Small intestine (tissue), 16 donors: ENCODE measurements at places on chromosomes 2 and 18. TPM values are rescaled to one million over a fixed set of nuclear protein-coding genes. Genes with fewer than 3 reads are reported as not detected.
A peak's percentile ranks its signal among the peaks of the same experiment; 100 is the strongest.

GRCh38 chr2:118464046-118464445, 375.8 kb downstream of the INSIG2 start:
- no peaks in the 10 kb centered on the region for H3K27me3 ChIP-seq
- DNase-seq, result no peak
- no peaks in the 10 kb centered on the region for H3K4me1 ChIP-seq
- no peaks in the 10 kb centered on the region for H3K36me3 ChIP-seq
- no peak overlapping the region for H3K4me3 ChIP-seq

- no peak overlapping the region for H3K4me3 ChIP-seq
- no peaks in the 10 kb centered on the region for H3K27me3 ChIP-seq
- H3K36me3 ChIP-seq, result no peaks in the 10 kb centered on the region
- no peak for DNase-seq
- no peaks in the 10 kb centered on the region for H3K4me1 ChIP-seq
These were observed 748.6 kb downstream of the ERBB4 start for GRCh38 chr2:211789982-211790381.

DNA sequence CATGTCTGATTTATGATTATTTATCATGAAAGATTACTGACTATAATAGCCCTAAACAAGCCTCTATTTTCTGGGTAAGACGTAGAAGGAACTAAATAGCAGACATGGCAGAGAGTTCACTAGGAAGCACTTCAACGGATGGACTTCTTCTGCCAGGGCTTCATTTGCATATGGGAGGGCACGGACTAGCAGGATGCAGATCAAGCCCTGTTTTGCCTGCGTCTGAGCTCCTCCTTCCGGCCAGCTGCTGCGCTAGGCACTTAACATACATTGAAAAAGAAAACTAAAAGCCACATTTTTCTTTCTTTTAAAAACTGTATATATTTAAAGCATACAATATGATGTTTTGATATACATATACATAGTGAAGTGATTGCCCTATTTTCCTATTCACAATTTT, 340.0 kb upstream of the MEX3C start:
- no peak overlapping the region for H3K4me3 ChIP-seq
- no peaks in the 10 kb centered on the region for H3K36me3 ChIP-seq
- H3K27ac ChIP-seq, result no peak overlapping the region
- H3K27me3 ChIP-seq, result no peaks in the 10 kb centered on the region
- H3K4me1 ChIP-seq, result no peaks in the 10 kb centered on the region
- peak; percentile 73 for DNase-seq

DNA sequence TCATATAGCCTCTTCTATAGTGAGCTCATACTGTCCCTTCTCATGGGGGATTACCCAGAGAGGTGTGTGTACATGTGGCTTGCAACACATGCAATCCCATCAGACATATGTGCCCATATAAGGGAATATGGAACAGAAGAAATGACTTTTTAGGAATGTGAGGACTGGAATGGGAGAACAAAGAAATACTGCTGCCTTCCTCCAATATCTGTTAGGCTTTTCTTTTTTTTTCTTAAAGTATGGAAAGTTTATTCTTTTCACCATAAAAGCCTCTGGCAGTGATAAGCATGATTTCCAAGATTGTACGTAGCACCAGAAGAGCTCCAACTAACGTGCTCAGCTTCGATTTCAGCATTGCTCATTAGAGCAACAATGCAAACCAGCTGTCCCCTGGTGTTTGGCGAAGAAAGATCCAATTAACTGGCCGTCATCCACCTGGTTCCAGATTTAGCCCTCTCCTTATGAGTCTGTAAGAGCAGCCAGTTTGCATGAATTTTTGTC, 113.6 kb downstream of the ADCYAP1 start:
- H3K36me3 ChIP-seq, result no peaks in the 10 kb centered on the region
- DNase-seq, result no peak
- no peaks in the 10 kb centered on the region for H3K27me3 ChIP-seq
- H3K4me1 ChIP-seq, result no peaks in the 10 kb centered on the region
- H3K27ac ChIP-seq, result no peak overlapping the region

DNA sequence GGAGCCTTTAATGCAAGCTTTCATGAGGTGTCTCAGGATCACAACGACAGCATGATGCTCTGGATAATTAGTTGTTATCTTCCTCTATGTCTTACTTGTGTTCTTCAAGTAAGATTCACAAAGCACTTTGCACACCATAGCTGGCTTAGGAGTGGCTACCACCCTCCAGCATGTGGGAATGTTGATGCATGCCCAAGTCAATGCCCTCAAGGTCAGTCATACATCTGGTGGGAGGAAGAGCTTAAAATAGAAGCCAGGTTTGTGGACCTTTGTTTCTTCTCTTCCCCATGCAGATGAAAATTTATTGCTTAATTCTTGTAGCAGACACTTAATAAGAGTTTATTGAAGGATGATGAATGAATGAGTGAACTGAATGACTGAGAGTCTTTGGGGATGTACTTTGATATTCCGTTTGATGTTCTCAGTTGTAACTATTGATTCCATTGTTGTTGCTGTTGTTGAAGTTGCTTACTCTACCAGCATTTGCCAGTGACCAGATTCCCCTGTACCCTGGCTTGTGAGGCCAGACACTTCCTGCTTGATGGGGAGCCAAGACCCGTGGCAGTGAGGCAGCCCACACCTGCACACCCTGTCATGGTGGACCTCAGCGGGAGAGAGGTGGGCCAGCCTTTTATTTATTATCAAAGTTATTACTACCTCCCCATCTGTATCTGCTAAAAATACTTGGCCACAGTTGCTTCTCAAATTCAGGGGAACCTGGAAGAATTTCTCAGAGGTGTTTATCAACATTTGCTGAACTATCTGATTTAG, 137.8 kb downstream of the LAMA3 start:
- no peak for DNase-seq
- H3K27me3 ChIP-seq, result no peaks in the 10 kb centered on the region
- H3K4me3 ChIP-seq, result no peak overlapping the region
- no peaks in the 10 kb centered on the region for H3K4me1 ChIP-seq
- no peak overlapping the region for H3K27ac ChIP-seq
- no peaks in the 10 kb centered on the region for H3K36me3 ChIP-seq

DNA sequence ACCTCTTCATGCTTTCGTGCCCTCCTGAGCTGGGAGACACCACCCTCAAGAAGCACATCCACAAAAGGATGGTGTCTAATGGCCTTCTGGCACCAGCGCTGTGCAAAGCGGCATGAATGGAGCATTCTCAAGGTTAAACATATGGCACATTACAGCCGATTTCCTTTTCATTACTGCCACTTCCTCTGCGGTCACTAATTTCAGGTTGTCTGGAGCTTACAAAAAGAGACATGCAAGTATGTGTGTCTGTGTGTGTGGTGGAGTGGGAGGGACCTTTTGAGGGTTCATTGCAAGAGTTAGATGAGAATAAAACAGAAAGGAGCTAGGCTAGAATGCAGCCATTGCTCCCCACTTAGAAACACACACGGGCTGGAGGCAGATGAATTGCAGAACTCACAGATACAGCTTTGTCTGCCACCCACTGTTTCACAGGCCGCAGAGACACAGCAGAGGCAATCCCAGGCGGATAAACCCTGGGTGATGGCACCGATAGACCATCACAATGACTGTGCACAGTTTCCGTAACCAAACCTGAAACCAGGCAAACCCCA, 76.0 kb downstream of the TGIF1 start:
- no peak overlapping the region for H3K27ac ChIP-seq
- peak; percentile 39 for DNase-seq
- no peak overlapping the region for H3K4me3 ChIP-seq
- H3K36me3 ChIP-seq, result no peaks in the 10 kb centered on the region

DNA sequence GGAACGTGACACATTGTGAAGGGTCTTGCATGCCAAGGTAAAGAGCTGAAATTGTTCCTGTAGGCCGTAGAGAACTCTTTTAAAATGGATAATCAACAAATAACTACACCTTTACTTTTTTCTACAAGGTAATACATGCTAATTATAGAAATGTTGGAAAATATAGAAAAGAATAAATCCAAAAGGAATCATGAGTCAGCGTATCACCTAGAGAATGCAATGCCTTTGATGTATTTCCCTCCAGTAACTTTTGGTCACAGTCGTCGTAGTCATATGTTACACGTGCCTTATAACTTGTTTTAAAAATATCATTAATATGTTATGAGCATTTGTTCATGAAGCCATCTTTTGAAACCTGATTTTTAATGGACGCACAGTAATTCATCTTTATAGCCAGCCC, 100.6 kb downstream of the LIPG start:
- H3K36me3 ChIP-seq, result no peaks in the 10 kb centered on the region
- DNase-seq, result no peak
- peaks cover 41% of the 10 kb centered on the region for H3K4me1 ChIP-seq
- no peaks in the 10 kb centered on the region for H3K27me3 ChIP-seq
- H3K4me3 ChIP-seq, result no peak overlapping the region
- H3K27ac ChIP-seq, result no peak overlapping the region

- no peak overlapping the region for H3K4me3 ChIP-seq
- H3K27ac ChIP-seq, result no peak overlapping the region
- peaks cover 6% of the 10 kb centered on the region for H3K36me3 ChIP-seq
- peaks cover 9% of the 10 kb centered on the region for H3K4me1 ChIP-seq
- no peaks in the 10 kb centered on the region for H3K27me3 ChIP-seq
These were observed 6.9 kb downstream of the ACTR3 start for GRCh38 chr2:113896791-113897190.

DNA sequence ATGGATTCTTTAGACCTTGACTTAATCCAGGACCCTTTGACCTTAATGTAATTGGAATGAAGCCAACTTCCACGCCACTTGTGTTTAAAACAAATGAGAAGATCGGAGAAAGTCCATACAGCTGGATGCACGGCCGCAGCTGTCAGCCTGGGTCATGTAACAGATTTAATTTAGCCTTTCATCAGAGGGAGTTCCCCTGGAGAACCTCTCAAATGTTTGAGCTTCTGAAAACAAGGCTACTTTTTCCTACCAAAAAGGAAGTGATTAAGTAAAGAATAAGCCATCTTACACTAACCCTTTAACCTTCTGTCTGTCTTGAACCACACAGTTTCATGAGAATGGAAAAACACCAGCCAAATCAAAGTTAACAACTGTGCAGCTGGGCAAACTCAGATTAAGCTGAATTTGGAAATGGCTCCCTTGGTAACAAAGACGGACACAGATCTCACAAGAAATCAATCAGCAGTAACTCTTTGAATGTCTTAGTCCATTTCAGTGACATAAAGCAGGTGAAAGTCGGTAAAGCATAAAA, 103.6 kb downstream of the DOCK10 start:
- peaks cover 4% of the 10 kb centered on the region for H3K4me1 ChIP-seq
- no peak overlapping the region for H3K4me3 ChIP-seq
- no peaks in the 10 kb centered on the region for H3K36me3 ChIP-seq
- no peak for DNase-seq

DNA sequence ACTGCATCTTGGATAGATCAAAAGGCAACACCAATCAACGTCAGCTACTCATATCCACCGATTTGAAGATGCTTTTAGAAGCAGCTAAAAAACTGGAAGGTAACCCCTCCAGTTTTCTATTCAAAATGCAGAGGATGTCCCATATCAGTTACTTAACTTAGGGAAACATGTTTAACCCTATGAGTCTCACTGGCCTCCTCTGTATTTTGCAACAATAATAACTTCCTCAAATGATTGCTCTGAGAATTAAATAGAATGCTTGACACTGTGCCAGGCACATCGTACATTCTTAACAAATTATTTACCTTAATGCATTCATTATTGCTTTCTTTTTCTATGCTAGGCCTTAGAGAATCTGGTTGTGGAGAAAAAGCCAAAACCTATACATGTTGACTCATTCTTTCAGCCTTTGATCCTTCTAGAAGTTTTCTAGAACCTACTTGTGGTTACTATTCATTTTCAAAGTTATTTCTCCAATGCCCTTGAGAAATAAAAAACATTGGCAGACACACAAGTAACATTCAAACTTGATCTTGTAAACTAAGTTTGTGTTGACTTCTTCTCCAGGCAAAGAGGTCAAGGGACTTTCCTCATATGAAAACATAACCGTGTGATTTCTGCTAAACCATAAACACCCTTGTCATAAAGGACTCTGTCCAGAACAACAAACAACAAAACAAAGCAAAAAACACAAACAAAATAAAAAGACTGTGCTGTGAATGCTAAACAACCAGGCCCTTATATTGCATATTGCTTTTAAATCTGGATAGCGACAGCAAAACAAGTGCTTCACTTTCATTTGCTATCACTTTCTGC, 4.6 kb downstream of the DOCK10 start:
- H3K27ac ChIP-seq, result no peak overlapping the region
- peaks cover 3% of the 10 kb centered on the region for H3K4me1 ChIP-seq
- H3K27me3 ChIP-seq, result no peaks in the 10 kb centered on the region
- no peaks in the 10 kb centered on the region for H3K36me3 ChIP-seq

DNA sequence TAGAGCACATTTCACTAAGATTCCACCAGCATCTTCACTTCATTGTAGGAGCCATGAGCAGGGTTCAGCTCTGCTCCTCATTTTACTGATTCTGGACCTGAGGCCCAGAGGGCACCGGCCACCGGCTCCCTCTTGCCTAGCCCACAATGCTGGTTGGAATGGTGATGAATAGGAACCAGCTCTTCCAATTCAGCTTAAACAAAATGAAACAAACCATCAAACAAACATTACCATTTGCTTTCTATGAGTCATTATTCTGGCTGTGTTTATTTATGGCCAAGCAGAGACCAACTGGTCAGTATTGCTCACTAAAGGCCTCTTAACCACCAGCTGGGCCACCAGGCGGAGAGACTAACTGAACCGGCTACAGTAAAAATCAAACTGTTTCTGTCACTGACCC, 176.7 kb downstream of the MTX2 start:
- H3K4me1 ChIP-seq, result no peaks in the 10 kb centered on the region
- no peak overlapping the region for H3K27ac ChIP-seq
- no peak overlapping the region for H3K4me3 ChIP-seq
- no peak for DNase-seq

DNA sequence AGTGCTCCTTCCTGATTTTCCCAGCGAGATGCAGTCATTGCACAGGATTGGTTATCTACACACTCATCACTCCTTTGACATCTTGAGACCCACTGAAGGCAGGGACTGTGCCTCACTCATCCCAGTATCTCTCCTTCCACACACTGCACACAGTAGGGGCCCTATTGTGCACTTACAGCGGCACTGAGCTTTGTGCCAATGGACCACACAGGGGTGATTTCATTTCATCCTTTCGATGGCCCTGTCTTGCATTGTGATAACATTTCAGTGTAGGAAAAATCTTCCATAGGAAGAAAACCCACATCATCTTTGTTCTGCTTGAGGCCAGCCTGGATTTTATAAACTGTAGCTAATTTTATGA, 11.0 kb upstream of the LRRFIP1 start:
- peaks cover 4% of the 10 kb centered on the region for H3K4me1 ChIP-seq
- H3K27me3 ChIP-seq, result no peaks in the 10 kb centered on the region
- H3K4me3 ChIP-seq, result no peak overlapping the region
- DNase-seq, result no peak
- H3K36me3 ChIP-seq, result no peaks in the 10 kb centered on the region

GRCh38 chr2:169077674-169078240, 8.4 kb downstream of the DHRS9 start:
- DNase-seq, result no peak
- no peak overlapping the region for H3K27ac ChIP-seq
- H3K27me3 ChIP-seq, result no peaks in the 10 kb centered on the region
- no peak overlapping the region for H3K4me3 ChIP-seq
- no peaks in the 10 kb centered on the region for H3K4me1 ChIP-seq
- H3K36me3 ChIP-seq, result no peaks in the 10 kb centered on the region

B3GNT7 gene
- 13.8 TPM for polyA plus RNA-seq

CYS1 gene
- polyA plus RNA-seq, result 0.76 TPM

LOXL3 gene
- polyA plus RNA-seq, result 0.22 TPM

CROCC2 gene
- polyA plus RNA-seq, result not detected

ELAC1 gene
- polyA plus RNA-seq, result 5.9 TPM
